CD14-positive monocyte (primary cell): ENCODE measurements at places on chromosomes 11 and 22.

DNA sequence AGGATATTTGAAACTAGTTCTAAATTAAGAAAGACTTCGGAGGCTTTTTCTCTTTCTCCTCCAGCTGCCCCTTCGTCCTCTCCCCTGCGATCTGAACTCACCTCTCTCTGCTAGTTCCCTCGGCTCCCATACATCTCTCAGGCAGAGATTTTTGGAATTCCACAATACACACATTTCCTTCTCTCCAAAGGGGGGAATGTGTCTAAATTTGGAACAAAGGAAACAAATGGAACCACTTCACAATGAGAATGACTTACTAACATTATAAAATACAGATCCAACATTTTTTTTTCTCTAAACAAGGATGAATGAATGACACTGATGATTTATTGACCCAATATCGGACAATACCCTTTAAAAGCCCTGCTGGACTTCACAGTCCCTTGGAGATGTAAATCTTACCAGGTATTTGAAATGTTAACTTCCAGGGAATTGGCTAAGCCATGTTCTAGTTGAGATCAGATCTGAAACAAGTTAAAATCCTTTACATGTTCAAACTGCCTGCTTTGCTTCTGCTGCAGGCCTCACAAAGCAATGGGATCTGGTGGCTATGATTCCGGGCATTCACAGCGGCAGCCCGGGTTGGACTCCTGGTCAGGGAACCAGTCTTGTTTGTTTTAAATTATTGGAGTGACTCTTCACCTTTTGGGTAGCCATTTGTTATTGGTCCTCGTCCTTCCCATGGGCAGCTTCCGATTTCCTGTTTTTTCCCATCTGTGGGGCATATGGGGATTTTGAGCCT lies 20.5 kb upstream of the GSTP1 start:
- no peaks in the 10 kb centered on the region for H3K4me1 ChIP-seq
- H3K36me3 ChIP-seq, result no peaks in the 10 kb centered on the region
- no peak overlapping the region for H3K27ac ChIP-seq
- DNase-seq, result no peak
- H3K4me3 ChIP-seq, result no peak overlapping the region

- peaks cover 58% of the 10 kb centered on the region for H3K4me1 ChIP-seq
- H3K27me3 ChIP-seq, result no peaks in the 10 kb centered on the region
- no peaks in the 10 kb centered on the region for H3K36me3 ChIP-seq
- H3K27ac ChIP-seq, result peak overlapping the region; percentile 99
- peak; percentile 80 for DNase-seq
Measured at GRCh38 chr22:27135031-27135981, 477.9 kb downstream of the MIAT start.

DNA sequence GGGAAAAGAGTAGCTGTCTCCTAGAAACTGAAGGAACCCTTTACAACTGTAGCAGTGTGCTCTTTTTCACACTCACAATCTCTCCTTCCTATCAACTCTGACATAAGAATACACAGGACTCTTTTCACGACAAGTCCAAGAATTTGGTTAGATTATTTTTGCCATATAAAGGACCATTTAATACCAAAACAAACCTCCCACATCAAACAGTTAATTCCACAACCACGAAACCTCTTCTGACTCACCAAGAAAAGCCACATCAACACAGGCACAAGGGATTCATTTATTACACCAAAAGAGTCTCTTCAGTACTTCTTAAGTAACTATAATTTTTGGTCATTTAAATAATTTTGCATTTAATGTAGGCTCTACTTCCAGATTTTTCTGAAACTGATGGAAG lies 222.6 kb upstream of the PITPNB start:
- H3K27ac ChIP-seq, result no peak overlapping the region
- H3K36me3 ChIP-seq, result no peaks in the 10 kb centered on the region
- no peak overlapping the region for H3K4me3 ChIP-seq
- H3K4me1 ChIP-seq, result no peaks in the 10 kb centered on the region
- no peaks in the 10 kb centered on the region for H3K27me3 ChIP-seq

DNA sequence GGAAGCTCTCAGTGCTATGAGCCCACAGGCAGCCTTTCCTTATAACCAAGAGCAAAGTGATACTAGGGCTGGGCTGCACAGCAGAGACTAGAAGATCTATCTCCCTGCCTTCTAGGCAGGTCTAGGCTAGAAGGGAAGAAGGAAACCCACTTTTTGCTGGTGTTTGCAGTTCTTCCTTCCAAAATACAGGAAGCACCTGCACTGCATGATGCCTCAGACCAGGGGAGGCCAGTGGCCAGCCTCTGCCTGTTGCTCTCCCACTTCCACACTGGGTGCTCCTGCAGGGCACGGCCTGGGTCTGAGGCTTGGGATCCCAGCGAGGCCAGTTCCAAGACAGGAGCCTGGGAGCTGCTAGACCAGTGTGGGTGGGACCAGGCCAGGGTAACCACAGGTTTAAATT lies 6.0 kb upstream of the UCP3 start:
- H3K27ac ChIP-seq, result peak overlapping the region; percentile 38
- no peak overlapping the region for H3K4me3 ChIP-seq
- H3K36me3 ChIP-seq, result peaks cover 33% of the 10 kb centered on the region
- peaks cover 51% of the 10 kb centered on the region for H3K4me1 ChIP-seq

GRCh38 chr11:94732617-94733281 lies 35.4 kb upstream of the AMOTL1 start:
- DNase-seq, result no peak
- H3K4me1 ChIP-seq, result no peaks in the 10 kb centered on the region
- no peak overlapping the region for H3K27ac ChIP-seq
- no peaks in the 10 kb centered on the region for H3K36me3 ChIP-seq
- H3K27me3 ChIP-seq, result peaks cover 4% of the 10 kb centered on the region
- no peak overlapping the region for H3K4me3 ChIP-seq

- H3K27ac ChIP-seq, result no peak overlapping the region
- peaks cover 13% of the 10 kb centered on the region for H3K36me3 ChIP-seq
- H3K4me3 ChIP-seq, result no peak overlapping the region
- H3K4me1 ChIP-seq, result no peaks in the 10 kb centered on the region
Measured at GRCh38 chr11:77598195-77598594, 8.4 kb downstream of the AQP11 start.

GRCh38 chr11:117501237-117501898 lies 173.7 kb downstream of the CEP164 start:
- H3K27ac ChIP-seq, result no peak overlapping the region
- H3K36me3 ChIP-seq, result no peaks in the 10 kb centered on the region
- H3K4me3 ChIP-seq, result no peak overlapping the region

DNA sequence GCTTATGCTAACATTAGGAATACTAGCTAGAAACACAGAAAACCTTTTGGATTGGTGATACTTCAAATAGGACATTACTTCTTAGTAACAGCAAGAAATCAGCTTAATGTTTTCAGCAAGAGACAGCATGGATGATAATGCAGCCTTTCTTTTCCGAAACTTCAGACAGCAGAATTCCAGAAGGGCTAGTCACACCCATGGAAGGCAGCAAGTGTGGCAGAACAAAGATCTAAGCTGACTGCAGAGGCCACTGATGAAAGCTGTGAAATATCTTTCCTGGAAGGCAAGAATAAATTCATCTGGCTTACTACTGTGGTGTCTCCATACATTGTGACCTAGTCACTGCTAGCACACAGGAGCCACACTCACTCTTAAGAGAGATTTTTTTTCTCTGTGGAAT lies 100.3 kb downstream of the CCDC83 start:
- peaks cover 54% of the 10 kb centered on the region for H3K36me3 ChIP-seq
- no peak overlapping the region for H3K4me3 ChIP-seq
- H3K27me3 ChIP-seq, result no peaks in the 10 kb centered on the region
- DNase-seq, result no peak

DNA sequence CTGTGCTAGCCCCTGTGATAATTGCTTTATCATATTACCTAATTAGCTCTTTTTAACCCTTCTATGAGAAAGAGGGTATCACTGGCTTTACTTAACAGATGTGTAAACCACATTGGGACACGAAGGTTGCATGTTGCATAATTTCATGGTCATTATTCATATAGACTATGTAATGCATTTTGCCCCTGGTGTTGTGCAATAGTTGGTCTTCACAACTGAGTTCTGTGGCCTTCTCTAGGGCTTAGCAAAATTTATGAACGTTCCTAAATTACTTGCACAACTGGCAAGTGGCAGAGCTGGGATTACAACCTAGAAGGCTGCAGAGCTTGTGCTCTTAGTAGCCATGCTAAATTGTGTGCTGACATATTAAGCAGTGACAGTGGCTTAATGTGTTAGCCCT lies 34.6 kb upstream of the PDGFD start:
- H3K36me3 ChIP-seq, result no peaks in the 10 kb centered on the region
- peaks cover 7% of the 10 kb centered on the region for H3K4me1 ChIP-seq
- H3K27me3 ChIP-seq, result no peaks in the 10 kb centered on the region
- no peak overlapping the region for H3K27ac ChIP-seq
- no peak overlapping the region for H3K4me3 ChIP-seq
- peak; percentile 51 for DNase-seq
